ENCODE measurements at places on chromosomes 7 and 10.

DNA sequence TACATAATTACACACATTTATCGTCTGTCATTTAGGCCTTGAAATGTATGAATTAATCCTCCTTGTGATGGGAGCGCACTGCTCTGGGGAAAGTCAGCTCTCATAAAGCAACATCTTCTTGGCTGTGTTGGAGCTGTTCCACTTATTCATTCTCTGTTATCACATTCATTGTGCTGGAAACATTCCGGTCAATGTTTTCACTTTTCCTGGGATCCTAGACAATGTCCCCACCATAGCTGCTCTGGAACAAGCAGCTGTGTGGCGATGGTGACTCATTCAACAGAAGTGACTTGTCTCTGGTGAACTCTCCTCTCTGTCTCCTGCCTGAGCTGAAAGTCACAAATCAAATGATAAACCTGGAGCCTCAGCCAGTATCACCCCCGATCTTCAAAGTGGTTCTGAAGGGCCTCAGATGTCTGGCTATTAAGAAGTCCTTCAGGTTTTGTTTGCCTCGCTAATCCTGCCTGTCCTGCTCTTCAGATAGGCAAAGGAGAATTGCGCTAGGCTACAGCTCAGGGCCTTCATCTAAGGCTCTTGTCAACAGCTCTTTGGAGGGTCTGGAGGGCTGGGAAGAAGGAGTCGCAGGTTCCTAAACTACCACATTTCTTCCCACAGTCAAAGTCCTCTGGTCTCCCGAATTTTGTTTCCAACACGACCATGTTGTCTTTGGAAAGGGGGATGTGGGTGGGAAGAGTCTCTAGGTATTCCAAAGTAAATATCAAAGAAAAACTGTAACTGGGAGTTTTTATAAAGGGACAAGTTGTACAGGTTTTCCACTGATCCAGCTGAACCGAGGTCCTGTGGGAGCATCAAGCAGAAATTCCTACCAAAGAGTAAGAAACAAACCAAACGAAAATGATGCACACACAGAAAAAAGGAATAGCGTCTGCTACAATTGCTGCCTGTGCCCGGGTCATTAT is 29.3 kb downstream of the KLF6 start:
- peak; percentile 93 for DNase-seq

GRCh38 chr10:113899952-113900598 is 45.6 kb downstream of the NHLRC2 start:
- no peak for DNase-seq

DNA sequence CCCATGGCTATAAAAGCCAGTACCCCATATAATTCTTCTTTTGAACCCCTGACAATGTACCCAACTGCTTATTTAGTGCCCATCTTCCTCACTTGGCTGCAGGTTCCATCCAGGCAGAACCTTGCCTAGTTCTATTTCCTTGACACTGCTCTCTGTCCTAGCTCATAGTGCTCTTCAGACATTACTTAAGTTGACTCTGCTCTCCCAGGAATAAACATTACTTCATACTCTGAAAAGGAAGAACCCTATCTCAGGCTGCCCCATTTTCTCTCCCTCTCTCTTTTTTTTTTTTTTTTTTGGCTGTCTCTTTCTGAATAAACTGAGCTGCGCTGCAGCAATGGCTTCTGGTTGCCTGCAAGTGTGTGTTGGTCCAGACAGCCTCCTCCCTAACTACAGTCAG is 21.0 kb downstream of the ACTA2 start:
- no peak for DNase-seq

DNA sequence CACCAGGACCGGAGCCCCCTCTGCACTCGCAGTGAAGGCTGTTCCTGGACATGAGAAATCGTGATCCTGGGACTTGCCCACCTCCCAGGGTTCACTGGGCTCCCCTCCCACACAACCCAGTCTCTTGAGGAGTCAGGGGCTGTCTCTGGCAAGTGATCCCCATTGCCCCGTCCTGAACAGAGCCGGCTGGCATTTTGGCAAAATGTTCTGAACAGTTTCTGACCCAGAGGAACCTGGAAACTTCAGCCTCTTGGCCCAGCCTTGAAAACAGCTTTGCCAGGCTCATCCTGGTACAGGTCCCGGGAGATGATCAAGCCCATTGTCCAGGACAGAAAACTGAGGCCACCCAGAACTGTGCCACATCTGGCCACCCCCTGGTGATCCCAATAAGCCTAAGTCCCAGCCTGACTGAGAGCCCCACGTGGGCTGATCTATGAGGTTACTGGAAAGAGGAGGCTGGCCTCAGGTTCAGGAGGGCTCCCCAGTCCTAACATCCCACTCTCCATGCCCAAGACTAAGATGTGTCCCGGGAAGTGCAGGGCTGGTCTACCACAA is 115.7 kb downstream of the OAT start:
- no peak for DNase-seq

DNA sequence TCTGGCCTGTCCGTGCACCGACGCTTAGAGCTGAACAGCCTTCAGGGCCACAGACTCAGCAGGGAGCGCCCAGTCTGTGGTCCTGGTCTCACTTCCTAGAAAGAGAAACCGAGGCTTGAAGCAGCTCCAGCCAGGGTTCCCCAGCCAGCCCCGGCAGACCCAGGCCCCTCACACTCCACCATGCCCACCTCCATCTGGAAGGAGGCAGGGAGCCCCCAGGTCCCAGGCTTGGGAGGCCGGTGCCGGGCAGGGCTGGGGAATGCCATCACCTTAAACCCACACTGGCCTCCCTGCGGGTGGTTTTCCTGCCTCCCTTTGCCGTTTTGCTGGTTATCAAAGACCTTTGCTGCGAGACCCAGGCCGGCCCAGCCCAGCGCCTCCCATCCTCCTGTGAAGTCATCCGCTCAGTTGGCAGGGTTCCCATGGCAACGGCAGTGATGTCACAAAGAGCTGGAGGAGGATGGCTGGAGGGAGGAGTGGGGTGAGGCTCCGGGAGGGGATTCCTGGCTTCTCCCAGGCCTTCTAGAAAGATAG is 24.0 kb downstream of the ELFN1 start:
- DNase-seq, result peak; percentile 69

DNA sequence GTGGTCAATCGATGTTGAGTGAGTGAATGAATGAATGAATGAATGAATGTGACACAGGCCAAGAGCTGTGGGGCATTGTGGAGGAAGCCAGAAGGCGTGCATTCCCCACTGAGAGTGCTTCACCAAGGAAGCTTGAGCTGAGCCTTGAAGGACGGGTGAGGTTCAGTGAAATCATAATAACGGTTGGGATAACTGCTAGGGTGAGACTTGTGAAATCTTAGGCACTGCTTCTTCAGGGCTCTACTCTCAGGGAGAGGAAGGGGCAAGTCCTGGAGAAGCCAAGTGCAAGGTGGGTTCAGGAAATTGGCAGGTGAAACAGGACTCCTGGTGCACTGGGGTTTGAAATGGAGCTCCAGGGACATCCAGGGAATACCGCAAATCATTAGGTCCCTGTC is 23.7 kb upstream of the PRKAG2 start:
- no peak for DNase-seq

GRCh38 chr10:7361316-7361715 is 49.5 kb downstream of the SFMBT2 start:
- no peak for DNase-seq

All from fibroblast of pulmonary artery (primary cell).